Lung microvascular endothelial cell (primary cell): ENCODE measurements at places on chromosomes 6 and 20.
A peak's percentile ranks its signal among the peaks of the same experiment; 100 is the strongest.

- DNase-seq = no peak
Observed at GRCh38 chr20:62734326-62734725, 25.7 kb downstream of the NTSR1 start.

GRCh38 chr6:148747471-148748165 is 788 bp downstream of the UST start:
- peak; percentile 3 for DNase-seq

GRCh38 chr6:152136449-152136825 is 329.0 kb downstream of the ESR1 start:
- DNase-seq = peak; percentile 68

DNA sequence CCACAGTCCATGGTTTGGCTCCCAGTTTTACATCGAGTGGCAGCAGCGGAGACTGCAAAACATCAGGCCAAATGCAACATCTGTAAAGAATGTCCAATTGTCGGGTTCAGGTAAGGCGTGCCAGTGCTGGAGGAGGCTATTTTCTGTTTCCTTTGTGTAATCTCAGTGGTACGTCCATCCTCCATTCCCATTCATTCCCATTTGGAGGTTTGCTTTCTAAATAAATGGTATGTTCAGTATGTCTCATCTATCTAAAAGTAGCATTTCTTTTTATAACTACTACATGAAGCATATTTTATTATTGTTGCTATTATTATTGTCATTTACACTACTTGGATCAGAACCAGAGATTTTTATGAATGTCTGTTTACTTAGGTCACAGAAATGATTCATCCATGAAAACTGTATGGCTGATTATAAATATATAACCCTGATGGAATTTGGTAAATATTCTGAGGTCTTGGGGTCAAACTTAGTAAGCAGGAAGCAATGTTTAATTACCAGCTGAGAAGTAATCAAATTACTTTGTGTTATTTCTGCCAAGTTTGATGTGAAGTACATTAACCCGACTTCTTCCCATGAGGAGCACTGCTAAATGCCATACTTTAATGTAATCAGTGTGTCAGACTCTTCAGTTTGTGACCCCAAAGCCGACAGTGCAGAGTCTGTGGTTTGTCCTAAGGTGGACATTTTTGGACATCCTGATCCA is 512.9 kb downstream of the UTRN start:
- peak; percentile 46 for DNase-seq

- DNase-seq = no peak
Observed at GRCh38 chr6:25083784-25084507, 148.2 kb upstream of the RIPOR2 start.
